Kidney epithelial cell (primary cell): ENCODE measurements at places on chromosomes 2 and 18. TPM values are rescaled to one million over a fixed set of nuclear protein-coding genes. Genes with fewer than 3 reads are reported as not detected.

Gene TMEM131
- 16.4 and 16.8 TPM in 2 replicates for total RNA-seq

Gene GLI2
- 4.8 and 4.9 TPM in 2 replicates for total RNA-seq

Gene GIGYF2
- 39.4 and 46.7 TPM in 2 replicates for total RNA-seq

Gene TWIST2
- 1.8 and 4.2 TPM in 2 replicates for total RNA-seq

Gene PDE1A
- 0.08 and 0.41 TPM in 2 replicates for total RNA-seq

Gene ARHGAP25
- total RNA-seq: 0.08 TPM in 1 of 2 replicates, not detected in the other

Gene CETN1
- not detected in 2 replicates for total RNA-seq

Gene SPEG
- total RNA-seq: 6.5 and 9.9 TPM in 2 replicates
